ENCODE measurements at places on chromosomes 3 and 15.

- DNase-seq = no peak
Measured at GRCh38 chr15:57406062-57406772, 29.9 kb downstream of the CGNL1 start.

GRCh38 chr3:132421832-132422231 is 4.5 kb downstream of the DNAJC13 start:
- DNase-seq = no peak

DNA sequence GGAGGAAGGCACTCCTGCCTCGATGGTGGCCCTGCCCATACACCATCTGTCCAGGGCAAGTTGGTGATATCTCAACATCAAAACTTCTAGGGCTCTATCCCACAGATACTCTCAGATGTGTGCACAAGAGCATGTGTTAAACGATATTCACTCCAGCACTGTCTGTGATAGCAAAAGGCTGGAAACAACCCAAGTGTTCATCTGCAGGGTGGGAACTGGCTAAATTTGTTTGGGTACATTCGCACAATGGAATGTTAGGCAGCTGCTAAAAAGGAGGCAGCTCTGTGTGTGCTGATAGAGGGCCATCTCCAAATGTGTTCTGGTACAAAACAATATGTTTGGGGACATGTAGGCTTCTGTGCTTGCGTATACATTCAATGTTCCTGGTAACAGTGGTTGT is 19.8 kb downstream of the IGDCC4 start:
- DNase-seq = no peak

- no peak for DNase-seq
Measured at GRCh38 chr3:79368403-79368802, 399.4 kb downstream of the ROBO1 start.

DNA sequence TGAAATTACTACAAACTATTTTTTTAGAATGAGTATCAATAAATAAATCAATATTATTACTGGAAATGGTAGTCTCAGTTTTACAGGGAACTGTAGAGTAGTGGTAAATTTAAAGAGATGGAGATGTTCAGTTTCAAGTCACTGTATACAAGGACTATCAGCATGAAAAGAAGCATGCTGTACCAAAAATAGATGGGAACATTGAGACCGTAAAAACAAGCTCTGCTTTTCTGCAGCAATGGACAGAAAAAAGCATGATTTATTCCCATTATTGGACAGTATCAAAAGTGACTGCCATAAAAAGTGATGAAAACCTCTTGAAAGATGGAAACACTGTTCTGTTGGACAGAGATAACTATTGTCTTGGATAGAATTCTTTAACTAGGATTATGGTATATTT is 187.2 kb downstream of the EPHA6 start:
- no peak for DNase-seq

Measured in stimulated activated CD8-positive, alpha-beta memory T cell treated with anti-CD3 and anti-CD28 coated beads, Interleukin-4, amount 100 ng/mL, for 1 hour (primary cell).